Activated T-cell treated with anti-CD3 and anti-CD28 coated beads, Interleukin-2, amount 50 U/mL, for 48 hours (primary cell): ENCODE measurements at places on chromosomes 11 and 22.

DNA sequence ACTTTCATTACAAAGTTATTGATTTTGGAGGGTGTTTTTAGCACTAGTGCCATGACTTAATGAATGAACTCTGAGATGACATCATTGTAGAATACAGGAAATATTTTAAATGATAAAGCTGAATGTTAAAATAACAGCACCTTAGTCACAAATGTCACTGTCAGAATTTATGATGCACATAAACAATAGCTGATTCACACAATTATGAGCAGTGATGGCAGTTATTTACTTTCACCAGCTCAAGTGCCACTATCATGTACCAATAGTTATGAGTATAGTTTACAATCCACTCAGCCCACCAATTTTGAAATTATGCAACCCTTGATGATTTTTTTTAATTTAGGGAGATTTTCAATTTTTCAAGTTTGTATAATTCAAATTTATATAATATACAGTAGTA, 23.0 kb downstream of the SERPING1 start:
- DNase-seq: no peak

DNA sequence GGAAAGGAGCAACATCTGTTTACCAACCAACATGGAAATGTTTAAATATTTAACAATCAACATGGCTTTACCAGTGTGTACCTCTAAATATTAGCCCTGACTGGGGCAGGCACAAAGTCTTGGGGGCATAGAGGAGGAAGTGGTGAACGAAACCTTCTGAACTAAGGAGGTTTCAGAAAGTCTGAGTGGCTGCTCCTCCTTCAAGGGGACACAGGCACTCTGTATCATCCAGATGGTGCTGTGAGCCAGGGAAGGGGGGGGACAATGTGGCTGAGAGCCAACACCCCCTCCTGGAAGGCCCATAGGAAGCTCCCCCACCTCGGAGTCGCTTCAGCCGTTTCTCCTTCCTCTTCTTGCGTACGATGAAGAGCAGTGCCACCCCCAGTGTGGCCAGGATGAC, 107.7 kb downstream of the CEP164 start:
- no peak for DNase-seq

GRCh38 chr11:9029422-9029821, 25.6 kb upstream of the NRIP3 start:
- no peak for DNase-seq

- DNase-seq: no peak
Measured at GRCh38 chr11:111018566-111018965, 227.0 kb upstream of the POU2AF2 start.

- no peak for DNase-seq
Measured at GRCh38 chr22:40198733-40199132, 21.0 kb downstream of the TNRC6B start.

DNA sequence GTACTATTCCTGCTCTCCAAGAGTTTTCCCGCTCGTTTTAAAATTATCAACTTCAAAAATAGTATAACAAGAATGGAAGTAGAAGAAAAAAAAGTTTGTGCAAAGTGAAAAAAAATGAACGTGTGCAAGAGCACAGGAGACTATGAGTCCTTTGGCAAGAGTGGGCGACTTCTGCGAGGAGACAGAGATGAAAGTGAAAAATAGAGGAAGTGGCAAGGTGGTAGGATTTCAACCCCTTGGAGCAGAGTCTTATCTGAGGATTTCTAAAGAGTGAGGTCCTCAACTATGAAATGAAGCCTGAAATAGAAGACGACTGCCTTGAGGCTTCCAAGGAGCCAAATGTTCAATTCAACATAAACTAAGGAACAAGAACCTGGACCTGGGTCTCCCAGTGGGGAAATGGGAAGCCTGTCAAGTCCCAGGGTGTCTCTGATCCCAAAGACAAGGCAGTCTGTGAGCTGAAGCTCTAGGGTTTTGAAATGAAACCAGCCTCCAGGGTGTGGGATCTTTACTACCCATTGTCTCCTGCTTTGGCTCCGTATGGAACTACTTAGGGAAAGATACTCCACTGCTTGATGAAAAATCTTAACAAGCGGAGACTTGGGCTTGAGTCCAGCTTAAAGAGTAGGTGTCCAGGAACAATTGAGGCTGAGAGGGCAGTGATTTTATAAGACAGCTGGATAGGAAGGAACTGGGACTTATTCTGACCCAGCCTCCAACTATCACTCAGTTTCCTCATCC, 4.8 kb downstream of the P4HA3 start:
- no peak for DNase-seq

DNA sequence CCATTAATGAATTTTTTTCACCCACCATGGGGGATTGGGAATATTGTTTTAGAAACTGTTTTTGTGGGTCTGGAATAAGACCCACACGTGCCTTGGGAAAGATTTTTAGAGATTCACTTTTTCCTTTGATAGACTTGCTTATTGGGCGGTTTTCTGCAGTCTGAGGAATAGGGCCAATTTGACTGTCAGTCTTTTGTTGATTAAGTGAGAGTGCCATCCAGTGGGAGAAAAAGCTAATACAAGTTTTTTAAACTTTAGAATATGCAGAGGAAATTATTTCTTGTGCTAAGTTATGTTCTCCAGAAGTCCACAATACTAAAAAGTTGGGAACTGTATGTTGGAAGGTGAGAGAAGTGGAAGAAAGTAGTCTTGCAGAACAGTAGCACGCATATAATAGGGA, 56.1 kb downstream of the PRMT3 start:
- DNase-seq: no peak

DNA sequence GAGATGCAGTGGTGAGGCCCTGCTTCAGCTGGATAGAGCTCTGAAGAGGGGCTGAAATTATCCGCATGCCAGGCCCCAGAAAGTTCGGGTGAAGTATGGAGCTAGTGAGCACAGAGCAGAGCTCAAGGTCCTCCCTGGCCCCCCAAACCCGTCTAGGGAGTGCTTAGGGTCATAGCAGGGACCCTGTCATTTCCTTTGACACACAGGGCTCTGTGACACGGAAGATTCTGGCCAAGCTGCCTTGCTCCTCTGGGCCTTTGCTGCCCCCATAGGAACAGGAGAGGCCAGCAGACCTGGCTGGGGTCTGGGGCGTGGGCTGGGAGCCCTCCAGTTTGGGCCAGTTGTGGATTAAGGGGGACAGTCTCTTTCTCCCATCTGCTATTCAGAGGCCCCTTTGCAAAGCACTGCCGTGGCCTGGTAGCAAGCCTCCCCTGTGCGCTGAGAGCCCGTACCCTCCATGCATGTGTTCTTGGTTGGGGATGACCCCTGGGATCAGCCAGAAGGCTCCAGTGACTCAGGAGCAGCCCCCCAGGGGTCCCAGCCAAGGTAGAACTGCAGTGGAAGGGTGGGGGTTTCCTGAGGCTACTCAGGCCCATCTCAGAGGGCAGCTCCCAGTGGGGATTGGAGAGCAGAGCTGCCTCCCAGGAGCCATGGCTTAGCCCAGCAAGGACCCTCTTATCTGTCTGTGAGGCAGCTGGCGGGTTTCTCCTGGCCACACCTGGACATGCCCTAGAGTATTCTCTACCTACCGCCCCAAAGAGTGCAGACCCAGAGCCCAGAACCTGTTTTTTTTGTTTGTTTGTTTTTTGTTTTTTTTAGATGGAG, 42.3 kb downstream of the RNF141 start:
- DNase-seq: peak; percentile 11

- no peak for DNase-seq
Measured at GRCh38 chr22:30640361-30640760, 4.8 kb downstream of the SLC35E4 start.

DNA sequence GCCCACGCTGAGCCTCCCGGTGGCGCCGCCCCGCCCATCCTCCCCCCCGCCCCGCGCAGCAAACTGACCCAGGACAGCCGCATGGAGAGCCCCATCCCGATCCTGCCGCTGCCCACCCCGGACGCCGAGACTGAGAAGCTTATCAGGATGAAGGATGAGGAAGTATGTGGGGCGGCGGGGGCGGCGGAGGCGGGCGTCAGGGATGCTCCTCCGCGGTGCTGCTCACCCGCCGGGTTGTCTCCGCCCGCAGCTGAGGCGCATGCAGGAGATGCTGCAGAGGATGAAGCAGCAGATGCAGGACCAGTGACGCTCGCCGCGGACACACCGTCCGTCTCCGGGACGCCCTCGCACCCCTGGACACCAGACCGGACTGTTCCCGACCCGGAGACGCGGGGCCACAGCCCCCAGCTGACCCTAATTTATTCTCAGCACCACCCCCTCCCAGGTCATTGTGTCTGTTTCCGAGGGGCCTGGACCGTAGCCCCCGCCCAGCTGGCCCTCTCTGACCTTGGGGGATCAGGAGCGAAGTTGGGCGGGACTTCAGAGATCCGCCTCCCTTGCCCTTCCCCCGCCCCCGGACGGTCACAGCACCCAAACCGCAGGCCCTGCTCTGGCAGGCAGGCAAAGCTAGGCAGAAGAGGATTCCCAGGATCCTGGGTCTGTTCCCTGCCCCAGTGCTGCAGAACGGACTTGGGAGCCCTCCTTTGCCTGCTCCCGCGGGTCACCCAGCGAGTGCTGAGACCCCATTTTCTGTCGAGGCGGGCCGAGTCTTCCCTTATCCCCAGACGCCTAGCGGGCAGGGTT, 959 bp upstream of the GP1BB start:
- DNase-seq: no peak

DNA sequence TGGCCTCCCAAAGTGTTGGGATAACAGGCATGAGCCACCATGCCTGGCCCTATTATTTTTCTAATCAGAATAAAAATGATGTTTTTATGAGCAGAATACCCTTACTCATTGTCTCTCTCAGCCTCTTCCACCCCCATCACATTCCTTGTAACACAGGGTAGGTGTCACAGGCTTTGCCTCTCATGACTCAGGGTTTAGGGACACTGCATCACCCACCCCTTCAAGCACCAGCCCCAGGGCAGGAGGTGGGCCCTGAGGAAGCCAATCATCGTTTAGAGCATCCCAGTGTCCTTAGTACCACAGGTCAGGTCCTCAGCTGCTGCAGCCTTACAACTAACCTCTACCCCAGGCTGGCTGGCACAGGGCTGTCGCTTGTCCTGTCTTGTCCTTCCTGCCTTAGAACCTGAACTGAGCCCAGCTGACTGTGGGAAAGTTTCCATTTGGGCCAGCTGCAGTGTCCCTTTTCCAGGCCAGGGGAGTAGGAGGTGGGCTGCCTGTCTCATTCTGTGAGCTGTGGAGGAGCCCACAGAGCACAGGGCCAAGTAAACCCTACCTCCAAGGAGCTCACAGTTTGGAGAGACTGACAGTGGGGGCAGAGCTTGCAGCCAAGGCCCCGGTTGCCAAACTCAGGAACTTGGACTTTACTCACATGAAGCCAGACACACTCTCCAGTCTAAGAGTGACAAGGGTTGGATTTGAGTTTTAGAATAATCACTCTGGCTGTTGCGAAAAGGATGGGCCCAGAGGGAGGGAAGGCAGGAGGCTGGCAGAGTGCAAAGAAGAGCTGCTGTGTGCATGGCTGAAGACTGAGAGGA, 19.5 kb upstream of the UVRAG start:
- no peak for DNase-seq

DNA sequence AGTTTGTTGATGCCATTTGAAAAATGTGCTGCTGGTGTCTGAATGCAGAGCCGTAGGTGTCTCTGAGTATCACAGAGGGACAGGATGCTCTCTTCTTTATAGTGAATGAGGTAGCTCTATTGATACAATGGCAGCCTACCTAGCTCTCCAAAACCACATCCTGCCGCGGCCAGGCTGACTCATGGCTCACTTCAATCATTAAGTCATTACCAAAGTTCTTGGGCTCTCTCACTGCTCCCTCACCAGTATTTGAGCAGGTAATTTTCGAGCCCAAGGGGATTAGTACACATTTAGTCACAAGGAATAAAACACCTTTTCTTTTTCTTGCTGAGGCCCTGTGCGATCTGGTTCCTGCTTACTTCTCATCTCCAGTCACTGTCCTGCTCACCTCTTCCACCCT, 509.0 kb upstream of the LARGE1 start:
- peak; percentile 19 for DNase-seq

DNA sequence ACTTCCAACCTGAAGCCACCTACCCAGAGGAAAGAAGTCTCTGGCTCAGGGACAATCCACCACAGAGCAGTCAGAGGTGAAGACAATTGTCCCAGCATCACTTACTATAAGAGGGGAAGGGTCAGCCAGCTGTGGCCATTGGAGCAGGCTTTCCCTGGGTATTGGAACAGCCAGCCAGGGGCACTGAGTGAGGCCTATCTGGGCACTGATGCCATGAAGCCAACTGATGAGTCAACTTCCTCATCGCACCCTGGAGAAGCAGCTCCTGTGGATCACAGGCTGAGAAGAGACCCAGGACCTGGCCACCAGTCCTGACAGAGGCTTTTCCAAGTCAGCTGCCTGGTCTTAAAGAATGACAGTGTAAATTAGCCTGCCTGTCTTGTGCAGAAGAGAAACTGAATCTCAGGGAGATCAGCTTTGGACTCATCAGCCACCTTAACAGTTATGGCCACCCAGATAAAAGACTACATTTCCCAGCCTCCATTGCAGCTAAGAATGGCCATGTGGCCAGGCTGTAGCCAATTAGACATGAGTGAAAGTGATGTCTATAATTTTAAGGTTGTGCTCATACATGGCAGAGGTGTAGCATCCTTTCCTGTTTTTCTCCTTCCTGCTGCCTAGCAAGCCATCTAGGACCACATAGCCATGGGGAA, 19.0 kb downstream of the CHST1 start:
- no peak for DNase-seq

DNA sequence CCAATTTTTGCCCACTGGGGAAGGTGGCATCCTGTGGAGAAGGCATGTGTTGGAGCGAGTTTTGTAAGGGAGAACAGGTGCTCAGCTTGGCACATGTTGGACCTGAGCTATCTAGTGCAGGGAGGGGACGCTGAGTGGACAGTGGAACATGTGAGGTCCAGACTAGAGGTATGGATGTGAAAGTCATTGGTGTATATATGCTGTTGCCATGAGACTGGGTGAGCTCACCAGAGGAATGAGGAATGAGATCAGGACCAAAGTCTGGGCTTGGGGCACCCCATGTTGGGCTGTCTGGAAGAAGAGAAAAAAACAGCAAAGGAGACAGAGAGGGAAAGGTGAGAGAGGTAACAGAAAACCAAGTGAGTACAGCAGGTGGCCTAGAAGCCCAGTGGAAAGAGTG, 12.3 kb upstream of the SYT7 start:
- DNase-seq: no peak

GRCh38 chr11:110738641-110739040, 26.4 kb upstream of the ARHGAP20 start:
- no peak for DNase-seq
